ENCODE measurements at places on chromosomes 5 and 9. TPM values are rescaled to one million over a fixed set of nuclear protein-coding genes. Genes with fewer than 3 reads are reported as not detected.

DNA sequence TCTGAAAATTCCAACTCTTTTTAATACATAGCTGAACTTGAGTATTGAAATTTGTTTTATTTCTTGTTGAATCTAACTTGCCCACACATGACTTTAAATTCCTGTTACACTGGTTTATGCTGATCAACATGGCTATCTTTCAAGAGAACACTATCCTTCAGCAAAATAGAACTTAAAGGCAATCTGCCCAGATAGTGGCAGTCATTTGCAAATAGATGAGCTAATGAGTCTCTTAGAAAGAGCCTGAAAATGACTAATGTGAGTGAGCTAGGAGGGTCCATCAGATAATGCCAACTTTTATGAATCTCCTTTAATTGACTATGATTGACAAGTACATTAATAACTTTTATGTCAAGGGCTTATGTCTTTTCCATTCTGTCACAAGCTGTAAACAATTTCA is 1360.8 kb upstream of the C9orf72 start:
- no peak for DNase-seq

DNA sequence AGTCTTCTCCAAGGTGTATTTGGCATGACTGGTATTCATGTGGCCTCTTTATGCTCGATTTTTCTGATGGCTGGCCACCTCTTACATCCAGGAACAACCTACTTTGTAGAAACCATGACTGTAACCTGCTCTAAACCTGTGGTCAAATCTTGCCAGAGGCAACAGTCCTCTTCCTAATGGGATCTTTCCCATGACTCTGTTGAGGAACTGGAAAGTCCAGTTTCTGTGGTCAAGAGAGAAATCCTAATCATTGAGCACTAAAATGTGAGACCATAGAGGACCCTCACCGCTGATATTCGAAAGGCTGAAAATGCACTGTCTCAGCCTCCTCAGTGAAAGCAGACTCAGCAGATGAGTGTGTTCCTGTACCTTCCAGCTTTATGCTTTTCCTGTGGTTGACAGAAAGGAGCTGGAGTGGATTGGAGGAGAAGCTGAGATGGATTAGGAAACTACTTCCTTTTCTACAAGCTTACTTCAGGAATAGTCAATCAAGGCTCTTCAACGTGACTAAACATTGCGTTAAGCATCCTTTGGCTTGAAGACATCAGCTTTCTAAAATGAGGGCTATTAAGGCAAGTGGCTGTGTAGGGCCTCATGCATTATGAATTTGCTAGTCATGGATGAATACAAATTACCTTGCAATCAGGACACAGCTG is 69.7 kb upstream of the DAPK1 start:
- DNase-seq, result no peak

GRCh38 chr9:94870793-94871558 is 144.5 kb downstream of the AOPEP start:
- DNase-seq, result no peak

DNA sequence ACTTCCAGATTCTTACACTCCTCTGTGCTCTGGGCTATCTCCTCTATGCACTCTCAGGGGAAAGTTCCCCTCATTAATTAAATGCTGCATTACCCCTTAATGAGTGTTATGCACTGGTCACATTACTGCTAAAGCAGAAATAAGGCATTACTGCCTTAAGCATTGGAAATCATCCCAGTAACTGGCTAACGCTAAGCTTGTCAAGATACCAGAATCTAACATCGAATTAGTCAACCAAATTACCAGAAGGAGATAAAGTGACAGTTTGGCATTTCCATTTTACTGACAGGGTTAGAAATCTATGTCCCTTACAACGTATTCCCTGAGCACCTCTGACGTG is 69.5 kb upstream of the FAM169A start:
- DNase-seq, result no peak

DNA sequence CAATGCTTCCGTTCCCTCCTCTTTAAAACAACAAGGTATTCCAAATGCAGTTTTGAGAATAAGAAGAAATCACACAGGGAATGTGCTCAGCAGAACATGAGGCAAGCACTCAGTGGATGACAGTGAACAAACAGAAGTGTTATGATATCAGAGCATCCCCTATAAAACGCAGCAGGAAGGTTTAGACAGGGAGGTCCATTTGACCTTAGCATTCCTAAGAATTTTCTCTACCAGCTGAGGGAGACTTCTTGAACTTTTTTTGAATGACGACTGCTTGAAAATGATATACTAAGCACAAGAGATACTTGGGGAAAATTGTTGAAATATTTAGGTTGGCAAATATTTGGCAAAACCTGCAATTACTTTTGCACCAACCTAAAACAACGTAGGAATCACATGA is 3.9 kb downstream of the AMACR start:
- no peak for DNase-seq

LCN9 gene
- total RNA-seq, result not detected

- no peak for DNase-seq
Observed at GRCh38 chr9:20022410-20022809, 233.6 kb upstream of the SLC24A2 start.

NSMF gene
- total RNA-seq, result 104 TPM

DNA sequence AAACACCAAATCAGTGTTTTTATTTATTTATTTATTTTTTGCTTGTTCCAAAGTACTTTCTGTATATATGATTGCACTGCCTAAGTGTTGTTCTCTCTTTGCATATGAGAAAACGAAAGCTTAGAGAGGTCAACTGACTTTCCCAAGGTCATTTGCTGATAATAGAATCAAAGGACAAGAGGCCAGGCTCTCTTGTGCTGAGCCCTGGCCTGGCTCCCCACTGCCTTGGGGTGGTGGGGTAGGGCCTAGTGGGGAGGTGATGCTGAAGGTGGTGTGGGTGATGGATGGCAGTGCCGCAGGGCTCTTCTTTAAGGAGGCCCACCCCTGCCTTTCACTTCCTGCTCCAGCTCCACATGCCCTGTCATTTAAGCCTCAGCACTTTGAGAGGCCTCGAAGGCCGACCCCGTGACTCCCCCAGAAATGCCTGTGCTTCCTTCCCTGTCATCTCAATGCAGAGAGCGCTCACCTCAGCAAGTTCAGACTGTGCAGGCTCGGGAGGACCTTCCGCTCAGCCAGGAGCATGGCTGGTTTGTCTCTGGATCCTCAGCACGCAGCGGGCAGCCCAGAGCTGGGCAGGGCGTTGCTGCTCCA is 59.5 kb downstream of the SMIM23 start:
- no peak for DNase-seq

DNA sequence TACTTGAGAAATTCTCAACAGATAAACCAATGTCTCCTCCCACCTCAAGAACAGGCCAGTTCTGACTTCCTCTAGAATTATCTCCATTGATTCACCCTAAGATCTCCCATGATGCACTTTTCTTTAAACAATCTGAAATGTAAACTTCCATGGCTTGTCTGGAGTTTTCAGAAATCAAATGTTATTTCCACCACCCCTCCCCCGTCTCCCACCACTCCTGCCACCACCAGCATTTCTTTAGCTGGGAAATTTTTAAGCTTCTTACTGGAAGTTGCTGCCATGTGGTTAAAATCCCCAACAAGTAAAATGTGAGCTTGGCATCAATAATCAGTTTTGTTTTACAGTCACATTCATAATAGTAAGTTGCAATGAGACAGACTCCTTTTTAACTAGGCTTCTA is 32.8 kb upstream of the BASP1 start:
- DNase-seq, result no peak

DNA sequence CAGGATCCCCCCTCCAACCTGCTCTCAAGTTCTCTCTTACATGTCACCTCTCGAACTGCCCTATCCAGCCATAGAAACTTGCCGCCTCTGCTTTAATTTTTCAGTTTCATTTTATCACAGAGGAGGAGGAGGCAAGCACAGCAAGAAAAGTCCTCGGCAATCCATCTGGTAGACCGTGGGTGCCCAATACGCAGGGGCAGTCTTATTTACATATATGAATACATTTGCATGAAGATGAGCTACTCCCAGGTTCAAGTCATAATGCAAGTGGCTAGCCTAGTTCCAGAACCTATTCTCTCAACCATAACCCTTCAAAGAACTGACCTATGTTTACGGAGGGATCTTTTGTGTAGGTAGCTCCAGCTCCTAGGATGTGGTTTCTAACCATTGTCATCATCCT is 223.2 kb upstream of the PANK3 start:
- DNase-seq, result no peak

DNA sequence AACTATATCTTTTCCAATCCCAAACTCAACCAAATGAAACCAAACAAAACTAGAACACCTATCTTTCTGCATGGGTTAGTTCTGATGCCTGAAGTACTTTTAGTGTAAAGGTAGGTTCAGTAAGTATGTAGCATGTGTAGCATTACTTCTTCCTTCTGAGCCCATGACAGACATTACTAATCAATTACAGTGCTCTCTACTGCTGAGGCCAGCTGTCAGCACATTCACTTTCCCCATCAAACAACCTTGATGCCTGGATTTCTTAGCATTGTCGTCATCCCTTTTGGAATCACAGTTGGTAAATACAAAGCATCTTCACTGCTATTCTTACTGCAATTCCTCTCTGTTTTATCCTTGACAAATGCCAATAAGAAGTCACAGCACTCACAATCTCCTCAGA is 103.2 kb downstream of the PTTG1 start:
- no peak for DNase-seq

- no peak for DNase-seq
Observed at GRCh38 chr5:141882594-141883183, 4.5 kb upstream of the PCDH1 start.

ANKRD20A1 gene
- total RNA-seq, result 7.9 TPM

IFNA21 gene
- total RNA-seq, result not detected

DOLPP1 gene
- not detected for total RNA-seq

- no peak for DNase-seq
Observed at GRCh38 chr5:142056816-142057696, 44.2 kb upstream of the GNPDA1 start.

- no peak for DNase-seq
Observed at GRCh38 chr5:96781031-96781971, 26.4 kb downstream of the ERAP1 start.

DNA sequence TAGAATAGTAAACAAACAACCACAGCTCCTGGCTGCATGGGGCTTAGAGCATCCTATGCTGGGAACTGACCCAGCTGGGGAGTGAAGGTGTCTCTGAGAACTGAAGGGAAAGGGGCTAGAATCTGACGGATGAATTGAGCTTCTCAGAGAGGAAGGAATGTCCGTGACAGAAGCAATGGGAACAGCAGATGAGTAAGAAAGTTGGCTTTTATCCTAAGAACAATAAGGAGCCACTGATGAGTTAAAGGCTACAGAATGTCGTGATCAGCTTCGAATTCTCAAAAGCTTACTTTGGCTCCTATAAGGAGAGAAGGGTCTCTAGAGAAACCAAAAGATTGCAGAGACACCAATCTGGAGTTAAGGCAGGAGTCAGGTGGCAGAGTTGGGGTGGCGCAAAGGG is 52.6 kb downstream of the EBF1 start:
- no peak for DNase-seq

DNA sequence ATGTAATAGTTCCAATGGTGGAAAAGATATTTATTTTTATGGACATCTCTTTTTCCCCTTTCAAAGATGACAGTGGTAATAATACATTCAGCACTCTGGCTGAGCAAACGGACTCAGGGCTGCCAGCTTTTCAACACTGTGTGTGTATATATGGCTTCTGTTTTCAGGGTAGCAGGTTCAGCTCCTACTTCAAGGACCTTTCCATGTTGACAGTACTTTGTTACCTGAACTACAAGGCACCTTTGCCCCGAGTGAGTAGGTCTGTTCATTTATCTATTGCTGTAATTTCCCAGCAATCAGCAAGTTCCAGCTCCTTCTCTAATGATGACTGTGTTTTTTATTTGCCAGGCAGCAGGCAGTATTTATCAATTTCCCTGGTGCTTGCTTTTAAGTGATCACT is 387.4 kb upstream of the KIF2A start:
- no peak for DNase-seq

- DNase-seq, result no peak
Observed at GRCh38 chr9:7150153-7150890, 392.5 kb downstream of the KDM4C start.

SAXO1 gene
- total RNA-seq, result not detected

DNA sequence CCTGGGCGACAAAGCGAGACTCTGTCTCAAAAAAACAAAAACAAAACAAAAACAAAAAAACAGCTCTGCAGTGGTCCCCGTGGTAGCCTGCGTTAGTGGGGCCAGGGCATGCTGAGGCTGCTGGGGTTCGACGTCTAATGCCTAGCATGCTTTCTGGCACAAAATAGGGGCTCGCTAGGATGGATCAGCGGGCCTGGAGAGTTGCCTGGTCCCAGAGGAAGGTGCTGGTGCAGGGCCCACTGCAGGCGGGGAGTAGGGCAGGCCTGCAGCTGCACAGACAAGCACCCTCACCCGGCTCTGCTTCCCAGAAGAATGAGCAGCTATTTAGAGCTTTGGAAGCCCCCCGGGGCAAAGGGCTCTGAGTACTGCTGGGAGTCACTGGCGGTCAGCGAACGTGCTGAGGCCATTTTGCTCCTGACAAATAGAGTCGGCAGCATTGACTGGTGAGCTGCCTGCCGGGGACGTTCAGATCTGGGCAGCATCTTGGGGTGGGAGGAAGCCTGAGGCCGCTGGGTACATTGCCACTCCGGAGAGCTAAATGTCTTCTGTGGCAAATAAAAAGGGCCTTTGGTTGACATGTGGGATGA is 126.7 kb downstream of the OLFM1 start:
- peak; percentile 22 for DNase-seq

DNA sequence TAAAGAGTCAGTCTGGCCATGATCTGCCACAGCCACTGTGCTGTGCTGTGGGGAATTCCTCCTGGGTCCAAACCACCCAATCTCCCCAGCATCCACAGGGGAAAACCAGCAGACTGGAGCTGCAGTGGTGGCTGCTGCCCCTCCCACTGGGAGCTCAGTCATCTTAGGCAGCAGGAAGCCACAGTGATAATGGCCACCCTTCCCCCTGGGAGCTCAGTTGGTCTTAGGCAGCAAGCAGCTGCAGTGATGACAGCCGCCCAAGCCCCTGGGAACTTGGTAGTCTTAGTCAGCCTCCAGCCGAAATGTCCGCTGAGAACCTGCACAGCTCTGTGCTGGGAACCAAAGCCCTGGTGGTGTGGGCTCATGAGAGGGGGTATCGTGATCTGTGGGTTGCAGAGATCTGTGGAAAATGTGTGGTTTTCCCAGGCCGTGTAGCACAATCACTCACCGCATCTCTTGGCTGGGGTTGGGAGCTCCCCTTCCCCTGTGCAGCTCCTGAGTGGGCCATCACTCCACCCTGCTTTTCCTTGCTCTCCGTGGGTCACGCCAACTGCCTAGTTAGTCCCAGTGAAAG is 38.4 kb upstream of the SMIM15 start:
- DNase-seq, result no peak

GRCh38 chr9:34957492-34958410 is at the start of gene PHF24:
TSS of gene PHF24 (plus strand) at chr9:34958285. CDS start at chr9:34971299, 13,014 bp downstream.
- DNase-seq, result no peak

SLC45A2 gene
- not detected for total RNA-seq

DNA sequence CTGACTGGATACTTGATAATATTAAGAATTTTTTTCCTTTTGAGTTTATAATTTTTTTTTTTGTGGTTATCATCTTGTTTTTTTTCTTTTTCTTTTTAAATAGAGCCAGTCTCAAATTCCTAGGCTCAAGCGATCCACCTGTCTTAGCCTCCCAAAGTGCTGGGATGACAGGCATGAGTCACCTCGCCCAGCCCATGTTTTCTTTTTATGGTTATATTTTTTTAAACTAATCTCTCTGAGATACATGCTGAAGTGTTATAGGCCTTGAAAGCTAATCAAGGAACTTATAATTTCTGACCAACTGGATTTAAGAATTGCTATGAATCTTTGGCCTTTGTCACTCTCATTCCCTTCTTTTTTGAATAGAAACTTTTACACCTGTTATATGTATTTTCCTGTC is 6.8 kb upstream of the AMACR start:
- no peak for DNase-seq
